LHCN-M2 (cell line): ENCODE measurements at places on chromosomes 11 and 22.

GRCh38 chr22:37747080-37747714 lies 50.3 kb downstream of the TRIOBP start:
- peak; percentile 50 for DNase-seq

GRCh38 chr11:70433038-70433437 lies 34.7 kb downstream of the CTTN start:
- DNase-seq, result no peak

DNA sequence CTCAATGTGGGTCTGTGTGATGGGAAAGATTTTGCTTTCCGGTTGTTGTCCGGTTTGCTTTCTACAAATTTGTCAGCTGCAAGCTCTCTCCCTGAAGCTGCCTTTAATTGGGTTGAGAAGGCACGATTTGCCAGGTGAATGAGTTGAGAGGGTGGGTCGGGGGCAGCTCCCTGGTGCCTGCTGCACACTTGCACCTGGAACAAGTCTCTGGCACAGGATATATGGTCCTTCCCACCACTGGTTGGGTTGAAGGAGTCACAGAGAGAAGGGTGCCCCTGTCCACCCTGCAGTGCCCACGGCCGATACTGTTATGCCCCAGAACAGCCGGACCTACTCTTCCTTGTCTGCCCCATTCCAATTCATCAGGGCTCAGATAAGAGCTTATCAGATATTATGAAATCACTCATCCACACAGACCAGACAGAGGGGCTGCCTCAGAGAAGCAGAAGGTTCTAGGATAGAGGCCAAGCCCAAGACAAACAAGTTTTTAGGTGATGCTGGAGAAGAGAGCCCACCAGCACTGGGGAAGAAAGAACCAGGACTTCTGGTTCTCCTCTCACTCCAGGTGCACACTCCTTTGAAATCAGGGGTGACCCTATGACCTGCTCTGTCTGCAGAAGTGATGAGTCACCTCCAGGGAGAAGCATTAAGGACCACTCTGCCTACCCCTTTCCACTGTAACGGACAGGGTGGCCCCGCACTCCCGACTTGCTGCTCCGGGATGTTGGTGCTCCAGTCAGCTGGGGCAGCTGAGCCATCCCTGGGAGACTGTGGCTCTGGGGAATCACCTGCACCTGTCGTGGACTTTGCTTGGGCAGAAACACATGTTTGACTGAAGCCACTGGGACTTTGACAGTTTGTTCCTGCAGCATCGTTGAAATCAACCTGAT lies 45.3 kb downstream of the RTL6 start:
- DNase-seq, result no peak

GRCh38 chr22:19793661-19794310 lies 33.2 kb downstream of the TBX1 start:
- no peak for DNase-seq

DNA sequence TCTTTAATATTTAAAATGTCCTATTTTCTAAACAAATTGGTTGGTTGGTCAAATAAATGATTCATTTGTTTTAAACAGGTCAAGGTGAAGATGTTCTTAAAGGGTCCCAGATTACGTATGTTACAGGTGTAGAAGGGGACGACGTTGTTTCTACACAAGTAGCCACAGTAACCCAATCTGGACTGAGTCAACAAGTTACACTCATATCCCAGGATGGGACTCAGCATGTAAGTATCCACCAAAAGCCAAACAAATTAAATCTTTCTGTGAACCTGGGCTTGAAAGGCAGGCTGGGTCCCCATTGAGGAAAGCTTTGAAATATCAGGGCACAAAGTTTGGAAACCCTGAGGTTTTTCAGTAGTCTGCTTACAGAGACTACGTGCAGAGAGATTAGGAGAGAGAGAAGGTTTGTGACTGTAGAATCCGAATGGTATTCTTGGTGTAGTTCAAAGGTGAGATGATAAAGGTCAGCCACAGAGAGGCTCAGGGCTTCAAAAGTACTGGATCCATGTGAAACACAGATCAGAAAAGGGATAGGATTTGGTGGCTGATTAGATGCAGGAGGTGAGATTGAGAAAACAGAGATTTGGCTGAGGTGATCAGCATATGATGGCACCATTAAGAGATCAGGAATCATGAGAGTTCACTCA lies 51.7 kb downstream of the ZNF143 start:
- DNase-seq, result peak; percentile 52

- no peak for DNase-seq
Observed at GRCh38 chr11:76234416-76235232, 28.3 kb upstream of the WNT11 start.

GRCh38 chr11:65530157-65530496 lies 5.2 kb downstream of the SCYL1 start:
- no peak for DNase-seq

- DNase-seq, result peak; percentile 26
Observed at GRCh38 chr11:2930704-2931419, 1.6 kb upstream of the PHLDA2 start.

GRCh38 chr11:86116386-86116726 lies 47.5 kb upstream of the PICALM start:
- peak; percentile 63 for DNase-seq

GRCh38 chr11:76654980-76655379 lies 15.6 kb downstream of the LRRC32 start:
- DNase-seq, result no peak

DNA sequence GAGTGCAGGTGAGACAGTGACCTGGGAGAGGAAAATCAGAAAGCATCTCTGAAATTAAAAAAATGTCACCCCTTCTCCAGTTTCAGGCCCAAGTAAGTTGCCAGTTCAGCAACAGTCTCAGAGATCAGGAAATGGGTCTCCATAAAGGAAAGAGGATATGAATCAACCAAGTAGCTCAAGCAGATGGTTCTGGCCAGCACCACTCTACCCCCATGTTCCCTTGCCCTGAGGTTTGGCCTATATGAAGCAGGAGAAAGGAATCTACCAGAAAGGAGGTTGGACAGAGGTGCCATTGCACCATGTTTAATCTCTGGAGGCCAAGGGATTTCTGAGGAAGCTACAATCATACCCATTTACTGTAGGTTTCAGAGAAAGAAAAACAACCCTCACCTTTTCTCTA lies 7.7 kb downstream of the FZD4 start:
- DNase-seq, result peak; percentile 60

GRCh38 chr22:24146194-24146616 lies 35.1 kb upstream of the SUSD2 start:
- peak; percentile 59 for DNase-seq

- no peak for DNase-seq
Observed at GRCh38 chr11:19342036-19342435, 101.3 kb upstream of the E2F8 start.

- no peak for DNase-seq
Observed at GRCh38 chr22:37967637-37968451, 14.3 kb downstream of the POLR2F start.

DNA sequence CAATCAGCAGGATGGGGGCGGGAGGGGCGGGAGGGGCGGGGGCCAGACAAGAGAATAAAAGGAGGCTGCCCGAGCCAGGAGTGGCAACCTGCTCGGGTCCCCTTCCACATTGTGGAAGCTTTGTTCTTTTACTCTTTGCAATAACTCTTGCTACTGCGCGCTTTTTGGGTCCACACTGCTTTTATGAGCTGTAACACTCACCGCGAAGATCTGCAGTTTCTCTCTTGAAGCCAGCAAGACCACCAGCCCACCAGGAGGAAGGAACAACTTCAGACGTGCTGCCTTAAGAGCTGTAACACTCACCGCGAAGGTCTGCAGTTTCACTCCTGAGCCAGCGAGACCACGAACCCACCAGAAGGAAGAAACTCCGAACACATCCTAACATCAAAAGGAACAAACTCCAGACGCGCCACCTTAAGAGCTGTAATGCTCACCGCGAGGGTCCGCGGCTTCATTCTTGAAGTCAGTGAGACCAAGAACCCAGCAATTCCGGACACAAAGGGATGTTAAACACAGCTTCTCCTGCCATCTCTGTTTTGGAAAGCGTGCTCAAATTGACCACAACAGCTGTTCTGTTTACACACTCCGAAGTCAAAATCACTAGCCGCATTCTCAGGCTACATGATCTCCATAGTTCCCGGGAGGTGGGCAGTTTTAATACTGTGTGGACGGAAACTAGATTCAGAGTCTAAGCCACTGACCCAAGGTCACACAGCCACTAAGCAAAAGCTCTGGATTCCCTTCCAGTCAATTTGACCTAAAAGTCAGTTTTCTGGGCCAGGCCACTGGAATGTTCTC lies 11.9 kb downstream of the PLAAT2 start:
- DNase-seq, result peak; percentile 85

DNA sequence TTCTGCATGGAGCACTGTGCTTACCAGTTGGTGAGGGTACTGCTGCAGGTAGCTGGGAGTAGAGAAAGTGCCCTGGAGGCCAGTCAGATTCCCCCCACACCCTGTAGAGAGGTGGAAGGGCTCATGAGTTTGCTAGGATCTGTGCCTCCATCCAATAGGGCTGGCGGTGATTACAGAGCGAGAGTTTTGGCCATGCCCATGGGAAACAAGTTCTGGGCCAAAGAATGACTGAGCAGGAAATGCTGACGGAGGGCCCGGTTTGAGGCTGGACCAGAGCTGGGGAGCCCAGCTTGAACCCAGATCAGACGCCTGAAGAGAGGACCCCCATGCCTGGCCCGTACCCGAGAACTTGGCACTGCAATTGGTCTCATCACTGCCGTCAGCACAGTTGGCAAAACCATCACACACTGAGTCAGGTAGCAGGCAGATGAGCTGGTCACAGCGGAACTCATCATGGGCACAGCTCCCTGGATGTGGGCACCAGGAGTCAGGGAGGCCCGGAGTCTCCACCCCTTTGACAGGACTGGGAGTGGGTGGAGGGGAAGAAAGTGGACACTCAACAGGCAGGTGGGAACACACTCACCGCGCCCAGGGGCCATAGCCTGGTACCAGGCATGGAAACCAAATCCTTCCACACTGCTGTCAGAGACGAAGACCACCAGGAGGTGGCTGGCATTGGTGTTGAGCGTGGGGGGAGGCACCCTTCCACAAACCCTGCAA lies 2.1 kb downstream of the MFRP start:
- no peak for DNase-seq

- DNase-seq, result no peak
Observed at GRCh38 chr11:11660363-11660740, 38.5 kb upstream of the GALNT18 start.

- no peak for DNase-seq
Observed at GRCh38 chr22:23552573-23552972, 27.5 kb downstream of the IGLL1 start.

DNA sequence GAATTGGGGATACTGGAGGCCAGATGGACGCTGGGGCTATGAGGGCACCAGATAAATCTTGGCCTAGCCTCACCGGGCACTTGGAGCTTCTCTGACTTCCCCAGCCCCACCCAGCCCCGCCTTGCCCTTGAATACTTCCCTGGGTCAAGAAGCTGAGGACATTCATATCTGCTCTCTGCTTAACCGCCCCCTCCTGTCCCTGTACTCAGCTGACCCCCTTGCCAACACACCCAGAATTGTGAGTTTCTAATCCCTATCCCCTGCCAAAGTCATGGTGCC lies 22.0 kb downstream of the FADS3 start:
- DNase-seq, result no peak

DNA sequence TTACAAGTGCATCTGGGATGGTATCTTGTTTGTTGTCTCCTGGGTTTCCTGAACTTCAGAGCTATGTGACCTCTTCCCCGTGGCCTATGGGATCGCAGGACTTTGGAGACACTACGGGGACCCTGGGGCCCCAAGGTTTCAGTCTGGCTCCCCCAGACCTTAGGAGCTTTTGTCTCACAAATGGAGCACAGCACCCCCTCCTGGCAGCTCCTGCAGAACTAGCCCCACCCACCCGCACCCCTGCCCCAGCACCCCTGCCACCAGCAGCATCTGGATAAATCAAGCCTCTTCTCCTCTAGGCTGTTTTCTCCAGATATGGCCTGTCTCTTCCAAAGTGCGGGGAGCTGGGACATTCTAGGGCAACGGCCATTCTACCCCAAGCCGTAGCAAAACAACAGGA lies 10.4 kb downstream of the RCOR2 start:
- DNase-seq, result peak; percentile 15

DNA sequence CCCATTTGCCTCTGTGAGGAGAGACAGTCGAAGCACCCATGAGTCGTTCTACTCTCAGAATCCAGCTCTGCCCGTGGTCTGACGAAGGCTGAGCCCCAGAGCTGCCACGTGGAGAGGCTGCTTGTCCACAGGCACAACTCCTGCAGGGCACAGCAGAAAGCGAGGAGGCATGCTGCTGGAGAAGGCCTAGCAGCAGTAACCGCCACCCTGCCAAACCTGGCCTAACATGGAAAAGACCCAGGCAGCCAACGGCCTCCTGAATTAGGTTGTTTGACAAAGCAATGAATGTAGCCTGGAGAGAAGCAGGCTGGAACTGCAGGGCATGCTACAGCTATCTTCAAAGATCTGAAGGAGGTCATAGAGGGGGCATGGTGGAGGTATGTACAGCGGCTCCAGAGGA lies 89.7 kb downstream of the SNX19 start:
- DNase-seq, result no peak

DNA sequence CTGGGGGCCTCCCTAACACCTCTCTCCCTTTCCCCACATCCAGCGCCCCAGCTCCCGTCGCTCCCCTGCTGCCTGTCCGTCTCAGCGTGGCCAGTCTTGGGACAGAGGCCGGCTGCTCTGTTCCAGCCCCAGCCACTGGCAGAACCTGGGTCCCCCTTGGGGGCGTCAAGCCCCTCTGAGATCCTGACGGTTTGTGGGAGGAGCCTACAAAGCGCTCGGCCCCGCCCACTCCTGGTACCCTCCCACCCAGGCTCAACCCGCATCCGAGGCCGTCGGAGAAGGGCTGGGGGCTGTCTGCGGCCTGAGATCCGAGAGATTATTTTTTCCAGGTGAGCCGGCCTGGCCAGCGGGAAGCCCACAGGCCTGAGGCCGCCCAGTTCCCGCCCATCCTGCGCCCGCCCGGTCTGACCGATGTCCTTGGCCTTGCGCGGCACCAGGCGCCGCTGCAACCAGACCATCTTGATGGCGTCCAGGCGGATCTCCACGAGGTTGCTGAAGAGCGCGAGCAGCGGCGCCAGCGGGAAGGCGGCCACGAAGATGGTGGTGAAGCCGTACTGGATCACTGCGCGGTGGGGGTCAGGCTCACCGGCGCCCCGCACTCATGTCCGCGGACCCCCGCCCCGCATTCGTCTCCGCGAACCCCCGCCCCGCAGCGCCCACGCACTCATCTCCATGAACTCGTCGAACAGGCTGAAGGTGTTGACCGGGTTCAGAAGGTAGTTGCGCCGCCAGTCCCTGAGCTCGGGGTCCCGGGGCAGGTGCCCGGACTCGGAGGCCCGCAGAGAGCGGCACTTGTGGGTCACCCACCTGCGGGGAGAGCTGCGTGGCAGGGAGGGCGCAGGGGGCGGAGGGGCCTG lies 5.5 kb upstream of the SIGIRR start:
- no peak for DNase-seq

GRCh38 chr11:96326959-96327358 lies 16.0 kb downstream of the MAML2 start:
- no peak for DNase-seq

DNA sequence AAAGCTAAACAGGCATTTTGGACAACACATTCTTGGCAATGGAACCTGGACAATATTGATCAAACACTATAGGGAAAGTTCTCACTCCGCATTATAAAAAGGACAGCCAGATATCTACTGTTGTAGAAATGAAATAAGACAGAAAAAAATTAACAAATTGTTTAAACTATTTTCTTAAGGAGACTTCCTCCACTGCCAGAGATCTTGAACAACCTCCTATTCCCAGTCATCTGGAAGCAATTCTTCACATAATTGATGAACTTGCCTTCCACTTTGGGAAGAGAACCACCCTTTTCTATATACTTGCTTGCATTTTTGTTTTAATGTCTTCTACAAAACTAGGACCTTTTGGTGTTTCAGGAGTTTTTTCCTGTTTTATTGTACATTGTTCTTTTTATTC lies 216.1 kb downstream of the CASP12 start:
- DNase-seq, result no peak

GRCh38 chr22:24494528-24495364 lies at the start of gene UPB1:
Gene UPB1 (plus strand): TSS chr22:24495332. CDS start chr22:24495404, 72 bp downstream.
- DNase-seq, result no peak
